Renal cortical epithelial cell (primary cell): ENCODE measurements at places on chromosomes 2 and 18. TPM values are rescaled to one million over a fixed set of nuclear protein-coding genes. Genes with fewer than 3 reads are reported as not detected.

GRCh38 chr2:10575609-10576280, 114.0 kb downstream of the NOL10 start:
- peak; percentile 93 for DNase-seq

GRCh38 chr2:114472726-114473125, 30.3 kb downstream of the DPP10 start:
- no peak for DNase-seq

DNA sequence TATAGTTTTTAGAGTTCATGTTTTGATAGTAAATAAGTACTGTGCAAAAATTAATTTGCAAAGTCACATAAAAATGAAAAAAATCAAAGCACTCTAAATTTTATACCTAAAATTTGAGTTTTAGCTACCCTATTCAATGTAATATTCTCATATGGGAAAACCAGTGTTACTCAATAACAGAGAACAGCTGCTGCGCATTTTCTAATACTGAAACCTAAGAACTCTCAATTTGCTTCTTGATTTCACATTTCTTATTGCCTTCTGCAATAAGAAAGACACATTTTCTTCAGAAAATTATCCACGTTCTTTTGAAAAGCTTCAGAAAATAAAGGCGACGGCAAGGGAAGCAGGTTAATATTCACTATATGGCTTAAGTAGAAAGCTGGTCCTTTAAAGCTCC, 199.1 kb upstream of the CCDC150 start:
- DNase-seq, result no peak

DNA sequence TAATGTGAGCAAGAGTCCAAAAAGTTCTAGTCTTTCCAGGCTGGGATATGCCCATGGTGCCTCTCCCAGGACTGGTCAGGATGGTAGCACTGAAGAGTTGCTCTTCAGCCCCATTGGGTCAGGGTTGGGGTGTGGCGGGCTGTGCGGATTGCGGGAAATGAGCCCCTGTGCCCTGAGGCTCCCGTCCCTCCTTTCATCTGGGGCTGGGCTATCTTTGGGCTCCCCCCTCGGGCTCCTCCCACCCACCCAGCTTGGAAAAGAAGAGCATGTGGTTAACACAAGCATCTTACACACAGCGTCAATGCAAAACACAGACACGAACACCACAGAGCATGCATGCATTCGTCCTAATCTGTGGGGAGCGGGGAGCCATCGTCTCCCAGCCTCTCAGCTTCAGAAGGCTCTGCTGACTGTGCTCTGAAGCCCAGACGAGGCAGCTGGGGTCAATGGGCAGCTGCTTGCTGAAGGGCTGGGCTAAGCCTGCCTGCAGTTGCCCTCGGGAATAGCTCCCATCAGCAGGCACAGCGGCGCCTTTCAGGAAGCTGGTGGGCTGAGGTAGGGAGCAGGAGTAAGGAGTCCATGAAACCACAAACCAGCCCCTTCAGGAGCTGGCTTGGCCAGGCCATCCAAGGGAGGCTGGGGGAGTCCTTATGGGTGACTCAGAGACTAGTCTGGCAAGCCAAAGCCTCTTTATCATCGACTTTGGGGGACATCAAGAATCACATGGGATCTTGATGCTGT, 112.9 kb downstream of the CLIP4 start:
- DNase-seq, result no peak

DNA sequence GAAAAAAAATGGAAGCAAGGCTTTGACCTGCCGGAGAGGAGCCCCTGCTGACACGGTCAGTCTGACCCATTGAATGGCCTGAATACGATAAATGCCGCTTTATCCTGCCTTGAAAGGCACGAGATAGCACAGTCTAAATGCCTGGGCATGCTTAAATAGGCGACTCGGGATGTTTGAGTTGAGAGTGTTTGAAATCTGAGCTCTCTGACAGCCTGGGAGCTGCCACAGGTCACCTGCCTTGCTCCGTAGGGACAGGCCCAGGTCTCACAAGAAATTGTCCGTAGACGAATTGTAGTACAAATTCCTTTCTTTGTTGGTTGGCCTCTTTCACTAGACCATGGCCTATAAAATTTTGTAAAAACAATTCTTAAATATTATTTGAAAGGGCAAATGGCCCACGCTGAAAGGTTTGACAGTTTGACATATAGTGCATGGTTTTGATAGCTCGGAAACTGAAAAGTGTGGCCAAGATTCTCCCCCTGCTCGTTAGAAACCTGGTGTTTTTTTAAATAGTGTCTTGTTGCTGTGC, 72.8 kb downstream of the MEIS1 start:
- no peak for DNase-seq

GRCh38 chr2:105288133-105288532, 41.4 kb downstream of the TGFBRAP1 start:
- no peak for DNase-seq

GRCh38 chr2:237092506-237092905, 6.8 kb downstream of the COPS8 start:
- DNase-seq, result no peak

DNA sequence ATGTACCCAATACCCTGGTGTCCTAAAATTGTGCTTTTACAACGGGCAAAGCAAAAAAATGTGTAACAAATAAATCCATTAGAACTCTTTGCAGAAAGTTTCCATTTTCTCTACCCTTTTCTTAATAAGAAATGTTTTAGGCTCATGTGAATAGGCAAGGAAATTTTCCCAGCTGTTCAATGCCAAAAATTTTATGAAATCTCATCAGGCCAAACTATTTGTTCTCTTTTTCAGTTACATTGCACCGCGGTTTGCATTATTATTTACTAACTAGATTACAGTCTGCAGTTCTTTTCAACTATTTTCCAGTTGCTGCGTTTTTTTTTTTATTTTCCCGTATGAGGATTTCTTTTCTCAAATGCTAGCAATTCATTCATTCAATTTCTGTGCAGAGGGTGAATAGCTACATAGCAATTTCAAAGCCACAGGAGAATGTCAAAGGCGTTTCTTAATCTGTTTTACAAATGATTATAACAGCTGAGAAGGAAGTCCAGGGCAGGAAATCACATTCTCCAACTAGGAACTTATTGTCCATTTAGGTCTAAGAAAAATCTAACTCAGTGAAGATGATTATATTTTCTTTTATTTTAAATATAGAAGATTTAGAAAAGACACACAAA, 367.5 kb upstream of the MMADHC start:
- no peak for DNase-seq

DNA sequence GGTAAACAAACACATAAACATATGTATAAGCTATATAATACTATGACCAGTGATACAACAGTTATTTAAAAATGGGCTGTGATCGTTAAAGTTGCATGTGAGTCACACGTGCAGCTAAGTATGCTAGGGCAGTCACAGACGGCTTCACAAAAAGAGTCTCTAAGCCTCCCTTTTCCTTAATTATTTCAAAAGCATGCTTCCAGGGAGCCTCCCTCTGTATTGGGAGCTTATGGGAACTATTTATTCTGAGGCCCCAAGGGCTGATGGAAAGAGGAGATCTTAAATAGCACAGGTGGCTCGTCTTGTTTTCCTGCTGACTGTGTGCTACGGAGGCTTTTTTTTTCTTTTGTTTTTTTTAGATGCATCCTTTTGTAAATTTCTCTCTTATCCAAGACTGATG, 94.3 kb downstream of the ADCYAP1 start:
- DNase-seq, result peak; percentile 33

DNA sequence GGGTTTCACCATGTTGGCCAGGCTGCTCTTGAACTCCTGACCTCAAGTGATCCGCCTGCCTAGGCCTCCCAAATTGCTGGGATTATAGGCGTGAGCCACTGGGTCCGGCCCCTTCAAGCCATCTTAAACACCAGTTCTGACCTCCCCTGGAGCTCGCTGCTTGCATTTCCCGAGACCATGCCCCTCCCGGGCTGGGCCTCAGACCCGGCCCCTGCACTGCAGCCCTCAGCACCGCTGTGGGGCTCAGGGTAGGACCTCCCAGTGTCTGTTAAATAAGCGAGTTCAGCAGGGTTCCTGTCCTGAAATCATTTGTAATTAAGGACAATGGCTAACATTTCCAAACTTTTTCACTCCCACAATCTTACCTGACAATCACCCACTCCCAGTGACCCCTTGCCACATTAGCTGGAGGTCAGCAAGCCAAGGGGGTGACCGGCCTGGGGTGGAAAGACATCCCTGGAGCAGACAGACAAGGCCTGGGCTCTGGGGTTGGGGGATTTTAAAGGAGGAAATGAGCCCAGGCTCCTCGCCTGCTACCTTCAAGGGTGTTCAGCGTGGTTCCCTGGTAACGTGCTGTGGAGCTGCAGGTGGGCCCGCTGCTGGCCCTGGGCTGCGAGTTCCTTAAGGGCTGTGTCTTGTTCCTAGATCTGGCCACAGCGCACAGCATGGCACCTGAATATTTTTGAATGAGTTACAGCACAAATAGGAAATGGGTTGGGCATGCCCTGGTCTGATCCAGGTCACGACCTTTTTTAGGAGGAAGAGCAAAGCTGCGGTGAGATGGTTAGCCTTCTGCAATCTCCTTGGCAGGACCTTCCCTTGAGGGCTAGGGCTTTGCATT, 15.1 kb downstream of the CYS1 start:
- no peak for DNase-seq

- no peak for DNase-seq
These were observed 366.3 kb upstream of the FANCL start for GRCh38 chr2:58607448-58607847.

- no peak for DNase-seq
These were observed 490.3 kb downstream of the ADCYAP1 start for GRCh38 chr18:1394966-1395365.

DNA sequence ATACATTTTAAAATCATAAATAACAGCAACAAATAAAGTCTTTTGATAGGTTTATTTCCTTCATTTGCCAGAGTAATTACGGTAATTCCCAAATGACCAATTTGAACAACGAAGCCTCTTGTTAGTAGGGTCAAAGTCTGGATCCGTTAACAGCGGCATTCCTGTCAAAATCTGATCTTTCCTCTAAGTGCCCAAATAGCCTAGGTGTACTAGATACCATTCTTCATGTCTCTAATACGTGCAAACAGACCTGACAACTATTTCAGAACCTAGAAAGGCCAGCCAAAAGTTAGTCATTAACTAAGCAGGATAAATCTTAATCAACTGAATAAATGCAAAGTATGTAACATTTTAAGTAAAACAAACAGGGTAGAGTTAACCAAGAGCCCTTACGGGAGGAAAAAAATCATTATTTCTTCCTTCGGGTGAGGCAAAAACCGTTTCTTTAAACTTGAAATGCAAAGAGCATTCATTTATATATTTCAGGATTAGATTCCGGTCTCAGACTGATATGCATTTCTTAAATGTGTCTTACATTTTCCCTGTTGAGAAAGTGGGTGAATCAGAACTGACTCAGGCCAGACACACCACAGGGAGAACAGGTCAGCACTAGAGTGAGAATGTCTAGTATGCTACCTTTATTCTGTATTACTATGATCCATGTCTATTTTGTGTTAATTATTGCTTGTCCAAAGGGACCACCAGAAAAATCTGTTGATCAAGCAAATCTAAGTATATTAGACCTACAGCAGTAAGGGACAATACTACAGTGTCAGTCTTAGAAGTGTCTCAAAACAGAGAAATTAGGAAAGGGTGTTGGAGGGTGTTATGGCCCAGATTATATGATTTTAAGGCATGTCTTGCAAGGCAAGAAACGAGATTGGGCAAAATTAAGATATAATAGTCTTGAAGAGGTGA, 141.5 kb upstream of the NDUFV2 start:
- peak; percentile 92 for DNase-seq

GRCh38 chr2:214098811-214099210, 312.0 kb upstream of the VWC2L start:
- DNase-seq, result peak; percentile 59

DNA sequence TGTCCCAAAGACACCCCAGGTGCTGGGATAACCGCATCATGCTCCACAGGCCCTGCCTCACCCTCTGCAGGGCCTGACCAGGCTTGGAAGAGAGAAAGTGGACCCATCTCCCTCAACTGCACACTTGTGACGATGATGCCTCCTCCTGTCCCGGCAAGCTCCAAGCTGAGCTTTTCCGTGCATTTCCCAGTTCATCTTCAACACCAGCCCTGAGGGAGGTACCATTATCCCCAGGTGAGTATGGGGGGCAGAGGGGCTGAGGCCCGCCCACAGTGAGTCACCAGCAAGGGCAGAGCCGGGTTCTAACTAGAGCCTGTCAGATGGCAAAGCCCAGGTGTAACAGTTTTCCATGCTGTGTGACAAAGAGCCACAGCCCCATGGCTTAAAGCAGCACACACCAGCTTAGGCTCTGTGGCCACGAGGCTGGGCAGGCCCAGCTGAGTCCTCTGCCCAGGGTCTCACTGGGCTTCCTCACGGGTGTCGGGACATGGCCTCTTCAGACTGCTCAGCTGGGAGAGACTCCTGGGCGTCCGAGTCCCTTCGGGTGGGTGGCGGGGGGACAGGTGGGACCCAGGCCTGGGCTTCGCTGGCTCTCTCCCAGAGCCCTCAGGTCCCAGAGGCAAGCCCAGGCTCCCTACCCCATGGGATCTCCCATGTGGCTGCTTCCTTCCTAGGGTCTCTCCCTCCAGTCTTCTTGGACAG, 108.4 kb upstream of the OTOS start:
- DNase-seq, result no peak

DNA sequence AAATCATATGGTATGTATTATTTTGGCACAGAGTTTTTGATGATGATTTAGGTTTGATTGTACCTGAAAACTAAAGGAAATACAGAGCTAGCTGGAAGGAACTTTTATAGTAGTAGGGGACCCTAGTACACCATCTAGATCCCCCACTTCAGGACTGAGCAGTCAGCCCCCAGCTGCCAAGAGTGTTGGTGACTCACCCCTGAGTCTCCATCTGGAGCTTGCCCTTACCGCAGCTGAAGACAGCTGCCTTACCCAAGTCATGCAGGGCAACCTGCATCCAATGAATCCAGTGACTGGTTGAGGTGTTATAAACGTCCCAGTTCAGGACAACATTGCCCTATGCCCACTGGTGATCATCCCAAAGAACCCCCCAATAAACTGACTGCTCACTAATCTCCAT, 15.3 kb downstream of the PMS1 start:
- DNase-seq, result peak; percentile 12

DNA sequence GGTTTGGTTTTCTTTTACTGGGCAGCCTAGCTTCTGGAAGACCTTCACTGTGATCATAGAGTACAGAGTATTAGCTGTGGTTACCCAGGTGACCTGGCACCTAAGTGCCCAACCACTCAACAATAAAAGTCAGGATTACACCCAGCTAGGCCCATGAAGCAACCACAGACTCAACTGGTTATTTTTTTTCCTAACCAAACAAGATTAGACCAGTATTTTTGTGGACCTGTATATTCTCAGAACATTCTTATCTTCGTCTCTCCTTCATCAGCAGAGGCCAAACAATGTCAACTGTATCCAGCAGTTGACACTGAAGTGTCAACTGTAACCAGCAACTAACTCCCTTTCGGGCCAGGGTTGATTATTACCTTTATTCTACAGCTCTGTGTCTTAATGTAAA, 289.2 kb upstream of the SLC39A10 start:
- peak; percentile 6 for DNase-seq

Gene GPR75
- 0.69 and 2.8 TPM in 2 replicates for total RNA-seq

Gene ITPRIPL1
- 0.89 and 4.2 TPM in 2 replicates for total RNA-seq

Gene CNTNAP5
- total RNA-seq, result under 0.01 and 0.20 TPM in 2 replicates

Gene MAP3K20
- total RNA-seq, result 26.4 and 28.5 TPM in 2 replicates

Gene RIT2
- total RNA-seq, result not detected in 2 replicates

Gene PRADC1
- 5.8 and 13.7 TPM in 2 replicates for total RNA-seq

Gene KIAA2012
- not detected in 2 replicates for total RNA-seq

Gene SOX11
- total RNA-seq, result under 0.01 and 0.05 TPM in 2 replicates

Gene RESP18
- total RNA-seq, result not detected in 2 replicates
